ENCODE measurements at places on chromosomes 6 and 20.

DNA sequence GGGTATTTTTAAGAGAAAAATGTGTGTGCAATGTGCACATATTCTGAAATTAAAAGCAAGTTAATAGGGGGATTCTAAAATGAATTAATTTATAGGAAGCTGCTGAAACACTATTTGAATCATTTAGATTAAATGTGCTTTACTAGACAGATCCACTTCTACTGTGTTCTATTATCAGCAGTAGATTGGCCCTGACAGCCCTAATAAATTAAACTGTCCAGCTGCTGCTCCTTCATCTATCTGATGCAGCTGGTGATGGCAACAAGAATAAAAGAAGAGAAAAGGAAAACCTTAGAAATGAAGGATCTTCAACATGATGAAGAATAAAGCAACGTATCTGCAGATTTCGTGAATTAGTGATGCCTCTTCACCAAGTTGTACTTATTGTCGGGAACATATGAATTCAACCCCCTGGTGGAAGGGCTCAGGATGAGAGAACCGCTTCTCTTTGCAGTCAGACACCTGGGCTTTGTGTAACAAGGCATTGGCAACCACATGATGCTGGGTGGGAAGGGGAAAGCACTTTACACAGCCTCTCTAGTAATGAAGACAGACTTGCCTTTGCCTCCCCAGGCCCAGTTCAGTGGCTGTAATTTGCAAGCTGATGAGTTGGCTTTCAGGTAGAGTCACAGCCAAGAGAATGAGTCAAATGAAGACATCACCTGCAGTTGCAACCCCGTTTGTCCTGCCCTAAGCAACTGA lies 94.4 kb downstream of the LAMP5 start:
- DNase-seq: no peak

GRCh38 chr20:41510224-41510623 lies 108.0 kb downstream of the CHD6 start:
- DNase-seq: no peak

GRCh38 chr6:23414051-23414445 lies 712.0 kb upstream of the NRSN1 start:
- DNase-seq: no peak

DNA sequence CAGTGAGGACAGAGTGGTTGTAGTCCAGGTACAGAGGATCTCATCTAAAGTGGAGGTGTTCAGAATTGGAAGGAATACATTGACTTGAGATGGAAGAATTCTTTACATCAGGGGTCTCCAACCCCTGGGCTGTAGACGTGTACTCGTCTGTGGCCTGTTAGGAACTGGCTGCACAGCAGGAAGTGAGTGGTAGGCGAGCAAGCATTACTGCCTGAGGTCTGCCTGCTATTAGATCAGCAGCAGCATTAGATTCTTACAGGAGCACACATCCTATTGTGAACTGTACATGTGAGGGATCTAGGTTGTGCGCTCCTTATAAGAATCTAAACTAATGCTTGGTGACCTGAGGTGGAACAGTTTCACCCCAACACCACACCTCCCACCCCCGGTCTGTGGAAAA lies 121.1 kb downstream of the CDKAL1 start:
- DNase-seq: no peak

DNA sequence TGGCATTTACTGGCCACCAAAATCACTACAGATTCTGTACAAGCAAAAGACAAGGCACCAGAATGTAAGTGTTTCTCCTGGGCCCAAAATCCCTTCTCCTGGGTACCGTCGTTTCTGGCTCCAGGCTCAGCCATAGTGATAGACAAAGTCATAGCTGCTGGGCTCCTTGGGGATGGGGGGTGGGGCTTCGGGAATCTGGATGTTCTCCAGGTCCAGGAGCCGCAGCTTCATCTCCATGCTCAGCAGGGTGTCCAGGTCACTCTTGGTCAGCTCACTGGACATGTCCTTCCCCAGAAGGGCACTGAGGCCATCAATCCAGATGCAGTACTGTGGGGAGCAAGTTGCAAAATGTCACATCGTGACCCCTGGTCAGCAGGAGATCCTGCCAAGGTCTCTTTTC lies 39.2 kb downstream of the ELMO2 start:
- DNase-seq: no peak

DNA sequence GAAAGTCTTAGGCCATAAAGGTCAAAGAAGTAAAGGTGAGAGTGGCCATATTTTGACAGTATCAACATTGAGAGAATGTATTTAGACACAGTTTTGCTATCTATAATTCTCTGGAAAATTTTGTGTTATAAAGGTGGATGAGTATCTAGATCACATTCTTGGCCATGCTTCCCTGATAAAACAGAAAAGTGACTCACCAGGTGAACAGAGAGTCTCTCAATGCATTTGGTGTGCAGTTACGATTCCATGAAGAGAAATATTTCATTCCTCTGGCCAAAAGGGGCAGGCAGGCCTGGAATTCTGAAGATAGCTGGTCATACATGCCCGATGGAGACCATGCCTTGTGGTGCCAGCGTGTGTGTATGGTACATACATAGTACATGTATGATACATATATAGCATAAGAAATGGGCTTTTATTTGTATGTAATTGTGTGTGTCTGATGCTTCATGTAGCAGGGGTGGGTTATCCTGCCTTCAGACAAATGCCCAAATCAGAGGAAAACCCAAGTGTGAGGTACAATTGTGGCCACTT lies 164.0 kb downstream of the SOBP start:
- no peak for DNase-seq

DNA sequence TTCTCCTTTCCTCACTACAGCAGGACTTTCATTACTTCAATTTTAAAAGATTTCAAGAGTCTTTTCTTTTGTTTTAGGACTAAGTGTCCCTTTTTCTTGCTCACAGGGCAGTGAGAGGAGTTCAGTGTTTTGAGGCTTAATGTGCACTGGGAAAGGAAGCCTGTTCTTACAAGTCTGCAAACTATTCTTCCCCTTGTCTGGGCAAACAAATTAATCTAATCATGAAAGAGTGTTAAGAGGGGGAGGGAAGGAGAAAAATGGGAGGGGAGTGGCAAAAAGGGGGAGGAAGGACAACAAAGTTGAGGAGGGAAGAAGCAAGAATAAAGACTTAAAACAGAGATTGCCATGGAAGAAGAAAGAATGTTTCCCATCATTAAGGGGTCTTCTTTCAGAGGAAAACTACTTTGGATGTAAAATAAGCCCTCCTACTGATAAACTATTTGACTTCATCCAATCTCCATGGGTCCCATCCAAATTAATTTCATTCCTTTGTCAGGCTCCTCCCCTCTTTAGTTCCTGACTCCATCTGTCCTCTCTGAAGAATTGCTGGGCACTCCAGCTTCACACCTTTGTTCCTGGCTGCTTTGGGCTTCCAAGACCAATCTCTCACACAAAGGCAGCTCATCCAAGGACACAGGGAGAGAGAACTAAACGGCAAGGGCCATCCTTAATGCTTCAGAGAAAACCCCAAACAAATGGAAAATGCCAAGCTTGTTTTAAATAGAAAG lies 244.5 kb downstream of the TPBG start:
- no peak for DNase-seq

DNA sequence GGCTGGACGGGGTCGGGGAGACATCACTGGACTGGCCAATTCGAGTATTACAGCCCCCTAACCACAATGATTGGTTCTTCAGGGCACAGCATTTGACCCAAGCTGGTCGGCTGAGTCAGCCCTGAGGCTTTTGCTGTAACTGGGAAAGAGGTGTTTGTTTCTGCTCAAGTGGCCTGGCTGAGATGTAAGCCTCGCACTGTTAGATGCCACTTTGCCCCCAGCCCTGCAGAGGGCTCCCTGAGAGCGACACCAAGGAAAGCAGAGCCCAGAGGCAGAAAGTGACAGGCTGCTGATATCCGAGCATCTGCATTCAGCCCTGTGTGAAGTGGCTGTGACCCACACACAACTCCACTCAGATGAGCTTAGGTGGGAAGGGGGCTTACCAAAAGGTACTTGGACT lies 19.4 kb downstream of the ERGIC3 start:
- DNase-seq: no peak

DNA sequence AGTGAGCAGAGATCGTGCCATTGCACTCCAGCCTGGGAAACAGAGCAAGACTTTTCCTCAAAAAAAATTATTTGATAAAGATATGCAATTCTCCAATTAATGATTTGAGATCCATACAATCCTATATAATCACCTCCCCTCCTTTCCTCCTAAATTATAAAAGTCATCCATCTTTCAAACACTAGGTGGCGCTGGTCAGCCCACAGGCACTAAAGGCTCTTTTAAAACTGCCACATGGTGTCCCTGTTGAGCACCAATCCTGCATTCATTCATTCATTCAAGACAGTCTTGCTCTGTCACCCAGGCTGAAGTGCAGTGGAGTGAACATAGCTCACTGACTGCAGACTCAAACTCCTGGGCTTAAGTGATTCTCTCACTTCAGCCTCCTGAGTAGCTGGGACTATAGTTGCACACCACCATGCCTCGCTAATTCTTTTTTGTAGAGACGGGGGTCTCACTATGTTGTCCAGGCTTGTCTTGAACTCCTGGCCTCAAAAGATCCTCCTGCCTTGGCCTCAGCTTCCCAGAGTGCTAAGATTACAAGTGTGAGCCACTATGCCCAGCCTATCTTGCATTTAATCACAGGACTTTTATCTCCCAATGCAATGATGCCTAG lies 58.7 kb upstream of the SLC2A12 start:
- DNase-seq: no peak

GRCh38 chr6:112429226-112429625 lies 82.1 kb downstream of the RFPL4B start:
- no peak for DNase-seq

DNA sequence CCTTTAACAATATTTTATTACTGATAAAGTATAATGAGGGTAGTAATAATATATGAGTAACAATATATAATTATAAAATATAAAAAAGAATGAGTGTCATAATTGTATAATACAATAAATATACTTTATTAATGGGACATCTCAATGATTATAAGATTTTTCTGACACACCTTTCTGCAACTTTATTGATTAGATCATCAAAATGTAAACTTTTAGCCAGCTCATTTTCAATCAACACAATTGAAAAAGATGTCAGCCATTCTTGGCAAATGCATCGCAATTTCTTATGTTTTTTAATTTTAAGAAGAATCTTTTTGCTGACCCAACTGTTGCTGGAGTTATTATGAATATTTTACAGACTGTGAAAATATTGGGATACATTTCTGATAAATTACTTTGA lies 132.4 kb upstream of the RNF217 start:
- no peak for DNase-seq

DNA sequence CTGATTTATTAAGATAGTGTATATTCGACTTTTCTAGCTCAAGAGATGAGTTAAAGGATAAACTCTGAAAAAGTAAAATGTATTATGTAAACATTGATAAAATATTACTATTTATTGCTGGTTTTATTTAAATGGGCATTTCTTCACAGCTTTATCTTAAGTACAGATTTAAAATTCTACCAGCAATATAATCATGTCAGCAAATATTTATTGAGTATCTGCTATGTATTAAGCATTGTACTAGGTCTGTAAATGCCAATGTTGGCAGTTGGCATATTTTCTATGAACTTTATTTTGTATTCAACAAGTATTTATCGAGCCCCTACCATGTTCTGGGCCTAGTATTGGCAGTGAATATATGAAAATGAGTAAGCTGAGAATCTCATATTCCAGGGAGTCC lies 231.0 kb downstream of the FARS2 start:
- DNase-seq: no peak

GRCh38 chr20:289693-290083 lies 862 bp downstream of the C20orf96 start:
- DNase-seq: no peak

DNA sequence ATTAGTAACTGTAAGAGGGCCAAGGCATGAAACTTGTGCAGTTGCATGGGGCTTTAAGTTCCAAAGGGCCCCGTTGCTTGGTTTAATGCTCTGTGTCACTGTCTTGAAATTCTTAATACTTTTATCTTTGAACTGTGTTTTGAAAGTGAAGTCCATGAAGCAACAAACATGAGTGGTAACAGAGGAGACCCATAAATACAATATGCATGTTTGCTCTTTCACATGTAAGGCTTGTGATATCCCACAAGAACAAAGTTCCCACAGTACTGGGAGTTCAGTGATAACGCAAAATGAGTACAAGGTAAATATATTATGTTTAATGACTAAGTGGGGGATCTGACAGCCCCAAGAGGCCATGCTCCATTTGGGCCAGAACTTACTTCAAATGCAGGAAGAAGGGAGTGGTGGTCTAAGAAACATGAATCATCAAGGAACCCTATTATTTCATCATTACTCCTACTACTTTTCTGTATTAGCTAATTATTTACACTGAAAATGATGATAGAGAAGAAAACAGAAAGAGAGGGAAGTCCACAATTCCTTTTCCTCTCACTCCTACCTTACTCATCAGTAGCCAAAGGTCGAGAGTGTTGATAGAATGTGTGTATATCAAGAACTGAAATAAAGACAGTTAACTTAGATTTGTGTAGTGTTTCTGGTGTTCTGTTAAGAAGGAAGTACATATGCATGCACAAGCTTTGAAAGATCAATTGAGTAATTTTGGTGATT lies 157.3 kb downstream of the PHF3 start:
- DNase-seq: no peak

- DNase-seq: no peak
Observed at GRCh38 chr6:108966855-108967755, 118.9 kb downstream of the ARMC2 start.

DNA sequence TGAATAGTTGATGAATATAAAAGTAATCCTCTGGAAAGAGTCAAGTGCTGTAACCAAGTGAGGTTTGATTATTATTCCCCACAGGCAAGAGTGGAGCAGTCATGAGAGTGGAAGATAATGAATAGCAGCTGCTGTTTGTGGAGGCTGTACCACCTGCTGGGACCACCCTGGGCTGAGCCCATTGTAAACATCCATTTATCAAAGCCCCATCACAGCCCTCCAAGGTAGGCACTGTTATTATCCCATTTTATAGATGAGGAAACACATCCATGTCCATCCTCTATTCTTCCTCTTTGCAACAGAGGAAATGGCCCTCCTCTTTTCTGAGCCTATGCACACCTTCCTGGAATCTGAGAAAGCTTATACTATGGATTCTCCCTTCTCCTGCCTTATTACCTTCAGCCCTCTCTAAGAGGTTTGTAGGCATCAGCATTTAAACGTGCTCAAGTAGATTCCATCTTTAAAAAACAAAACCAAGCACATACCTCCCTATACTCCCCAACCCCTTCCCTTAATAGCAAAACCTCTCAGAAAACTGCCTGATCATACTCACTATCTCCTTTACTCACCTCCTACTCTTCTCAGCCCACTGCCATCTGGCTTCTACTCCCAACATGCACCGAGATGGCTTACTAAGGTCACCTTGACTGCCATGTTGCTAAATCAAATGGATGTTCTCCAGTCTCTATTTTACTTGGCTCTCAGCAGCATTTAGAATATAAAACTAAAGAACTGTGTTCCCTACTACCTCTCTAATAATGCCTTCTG lies 37.1 kb downstream of the CDH22 start:
- no peak for DNase-seq

DNA sequence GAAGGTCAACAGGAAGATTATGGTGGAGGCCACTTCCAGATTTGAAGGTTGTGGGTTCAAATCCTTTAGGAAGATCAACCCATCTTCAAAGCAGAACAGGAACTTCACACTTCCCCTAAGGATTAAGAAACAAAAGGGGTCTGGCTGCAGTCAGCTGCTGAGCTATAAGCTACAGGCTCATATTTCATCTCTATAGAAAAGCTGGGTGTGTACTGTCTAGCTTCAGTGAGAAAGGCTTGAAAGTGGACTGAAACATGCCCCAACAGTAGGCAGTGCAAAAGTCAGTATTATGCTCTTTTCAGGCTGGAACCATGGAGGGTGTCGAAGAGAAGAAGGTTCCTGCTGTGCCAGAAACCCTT lies 60.1 kb upstream of the SPDEF start:
- no peak for DNase-seq
